ENCODE measurements at places on chromosomes 3 and 15.

GRCh38 chr3:9625656-9626055 lies 23.6 kb upstream of the MTMR14 start:
- no peak for DNase-seq

- no peak for DNase-seq
Measured at GRCh38 chr3:127224118-127224517, 31.2 kb downstream of the PRR23E start.

GRCh38 chr15:67146875-67147381 lies 81.5 kb downstream of the SMAD3 start:
- no peak for DNase-seq

GRCh38 chr3:133593243-133593642 lies 19.8 kb downstream of the CDV3 start:
- no peak for DNase-seq

- no peak for DNase-seq
Measured at GRCh38 chr3:184491867-184492615, 69.5 kb upstream of the EPHB3 start.

GRCh38 chr15:74505837-74506514 lies 35.0 kb upstream of the ARID3B start:
- DNase-seq, result no peak

GRCh38 chr3:197031315-197032285 lies 2.0 kb upstream of the MELTF start:
- DNase-seq, result no peak

- no peak for DNase-seq
Measured at GRCh38 chr15:65986416-65986815, 117.1 kb downstream of the RAB11A start.

- no peak for DNase-seq
Measured at GRCh38 chr3:135987661-135988060, 22.1 kb downstream of the PPP2R3A start.

DNA sequence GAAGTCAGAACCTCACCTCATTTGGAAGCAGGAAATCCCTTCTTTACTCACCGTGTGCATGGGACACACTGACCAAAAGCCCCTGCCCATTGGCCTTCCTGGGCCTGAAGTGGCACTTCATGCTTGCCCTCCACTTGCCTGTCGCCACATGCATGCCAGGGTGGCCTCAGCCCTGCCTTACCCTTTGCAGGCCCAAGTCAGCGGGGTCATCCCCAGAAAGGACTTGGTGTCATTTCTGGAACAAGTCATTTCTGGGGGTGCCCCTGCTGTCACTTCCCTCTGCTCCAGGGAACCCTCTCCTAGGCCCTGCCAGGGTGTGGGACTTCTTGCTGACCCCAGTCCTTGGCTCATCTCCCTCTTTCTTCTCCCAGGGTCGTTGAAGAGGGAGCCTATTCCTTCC lies 59.9 kb upstream of the CGNL1 start:
- DNase-seq, result no peak

DNA sequence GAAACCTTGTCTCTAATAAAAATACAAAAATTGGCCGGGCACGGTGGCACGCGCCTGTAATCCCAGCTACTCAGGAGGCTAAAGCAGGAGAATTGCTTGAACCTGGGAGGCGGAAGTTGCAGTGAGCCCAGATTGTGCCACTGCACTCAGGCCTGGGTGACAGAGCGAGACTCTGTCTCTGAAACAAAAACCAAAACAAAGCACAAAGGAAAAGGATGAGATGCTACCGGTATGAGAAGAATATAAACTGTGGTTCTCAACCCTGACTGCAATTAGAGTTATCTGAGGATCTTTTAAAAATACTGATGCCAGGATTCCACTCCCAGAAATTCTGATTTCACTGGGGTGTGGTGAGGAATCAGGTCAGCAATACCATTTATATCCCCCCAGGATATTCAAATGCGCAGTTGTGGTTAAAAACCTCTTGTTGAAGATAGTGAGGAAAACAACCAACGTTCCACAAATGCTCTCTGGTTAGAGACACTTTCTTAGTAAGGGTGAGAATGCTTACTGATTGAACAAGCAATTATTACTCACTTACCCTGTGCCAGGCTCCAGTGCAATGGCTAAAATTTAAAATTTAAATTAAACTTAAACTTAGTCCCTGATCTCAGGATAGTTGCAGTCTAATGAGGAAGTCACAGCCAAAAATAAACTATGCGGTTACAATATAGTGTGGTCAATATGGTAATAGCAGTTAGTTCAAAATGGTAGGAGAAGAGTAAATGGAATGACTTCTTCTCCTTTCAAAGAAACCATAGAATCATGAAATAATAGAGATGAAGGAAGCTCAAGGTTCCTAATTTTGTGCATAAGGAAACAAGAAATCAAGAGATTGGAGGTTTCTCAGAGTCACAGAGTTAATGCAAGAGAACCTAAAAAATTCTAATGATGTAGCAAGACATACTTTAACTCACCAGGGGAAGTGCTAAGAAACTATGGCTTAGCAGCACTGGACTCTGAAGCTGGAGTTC lies 109.5 kb downstream of the SSR3 start:
- DNase-seq, result no peak

DNA sequence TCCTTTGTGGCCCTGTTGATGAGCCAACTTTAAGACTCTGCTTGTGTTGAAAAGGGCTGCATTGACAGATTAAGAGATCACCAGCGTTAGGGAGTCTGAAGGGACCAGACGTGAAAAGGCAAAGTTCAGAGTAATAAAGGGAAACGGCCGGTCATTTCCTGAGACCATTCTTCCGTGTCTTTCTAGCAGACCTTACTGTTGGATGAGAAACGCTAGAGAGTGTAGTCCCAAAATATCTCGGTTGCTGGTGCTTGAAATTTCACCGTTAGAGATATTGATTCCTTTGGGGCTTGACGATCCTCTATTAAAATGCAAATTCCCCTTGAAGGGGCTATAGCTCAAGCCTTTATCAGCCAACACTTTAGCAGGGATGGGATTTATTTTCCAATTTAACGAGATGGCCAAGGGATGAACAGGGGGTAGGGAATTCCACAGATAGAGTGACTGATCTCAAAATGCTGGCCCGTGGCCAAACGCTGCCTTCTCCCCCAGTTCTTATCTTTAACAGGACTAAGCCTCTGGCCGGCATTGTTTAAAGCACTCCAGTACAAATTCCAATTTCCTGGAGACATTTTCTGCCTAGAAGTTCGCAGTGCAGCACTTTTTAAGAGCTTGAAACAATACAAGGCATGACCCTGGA lies 250.4 kb downstream of the TJP1 start:
- DNase-seq, result no peak

GRCh38 chr3:194404365-194405140 lies 5.5 kb upstream of the GP5 start:
- no peak for DNase-seq

DNA sequence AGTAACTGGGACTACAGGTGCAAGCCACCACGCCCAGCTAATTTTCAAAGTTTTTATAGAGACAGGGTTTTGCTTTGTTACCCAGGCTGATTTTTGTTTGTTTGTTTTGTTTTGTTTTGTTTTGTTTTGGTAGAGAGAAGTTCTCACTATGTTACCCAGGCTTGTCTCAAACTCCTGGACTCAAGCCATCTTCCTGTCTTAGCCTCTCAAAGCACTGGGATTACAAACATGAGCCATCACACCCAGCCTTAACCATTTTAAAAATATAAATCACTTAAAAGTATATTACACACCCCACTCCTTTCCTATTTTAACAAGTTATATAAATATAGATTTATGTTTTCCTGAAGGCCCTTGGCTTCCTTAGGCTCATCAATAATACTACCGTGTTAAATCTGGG lies 6.5 kb upstream of the DYNC1LI1 start:
- no peak for DNase-seq

DNA sequence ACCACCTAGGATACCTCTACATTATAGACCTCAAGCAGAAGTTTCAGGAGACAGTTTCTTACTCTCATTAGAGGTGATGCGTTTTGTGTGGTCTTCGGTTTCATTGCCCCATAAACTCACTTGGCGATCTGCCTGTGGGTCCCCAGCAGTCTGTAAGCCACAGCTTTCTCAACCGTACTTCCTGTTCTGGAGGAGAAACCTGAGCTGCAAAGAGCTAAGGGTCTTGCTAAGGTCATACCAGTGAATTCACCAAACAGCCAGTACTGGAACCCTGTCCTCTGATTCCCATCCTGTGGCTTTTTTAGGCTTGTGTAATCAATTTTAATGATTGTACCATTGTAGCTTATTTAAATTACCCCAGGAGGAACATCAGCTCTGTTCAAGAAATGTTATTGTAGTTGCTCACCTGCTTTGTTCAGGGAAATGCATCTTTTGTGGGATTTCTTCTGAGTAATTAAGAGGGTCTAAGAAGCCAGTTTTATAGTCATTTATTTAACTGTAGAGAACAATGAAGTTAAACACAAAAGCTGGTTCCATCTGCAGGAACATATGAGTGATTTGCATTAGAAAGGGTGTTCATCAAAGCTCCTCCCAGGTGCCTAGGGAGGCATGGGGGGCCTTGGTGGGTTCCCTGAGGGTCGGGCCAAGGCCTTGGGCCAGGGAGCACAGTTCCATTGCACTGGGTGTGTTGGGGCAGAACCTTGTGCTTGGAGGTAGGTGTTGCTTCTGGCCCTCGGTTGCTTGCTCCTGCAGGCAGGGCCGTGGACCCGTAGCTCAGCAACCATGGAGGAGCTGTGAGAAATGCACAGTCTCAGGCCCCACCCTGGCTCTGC lies 69.6 kb downstream of the APBA2 start:
- no peak for DNase-seq

DNA sequence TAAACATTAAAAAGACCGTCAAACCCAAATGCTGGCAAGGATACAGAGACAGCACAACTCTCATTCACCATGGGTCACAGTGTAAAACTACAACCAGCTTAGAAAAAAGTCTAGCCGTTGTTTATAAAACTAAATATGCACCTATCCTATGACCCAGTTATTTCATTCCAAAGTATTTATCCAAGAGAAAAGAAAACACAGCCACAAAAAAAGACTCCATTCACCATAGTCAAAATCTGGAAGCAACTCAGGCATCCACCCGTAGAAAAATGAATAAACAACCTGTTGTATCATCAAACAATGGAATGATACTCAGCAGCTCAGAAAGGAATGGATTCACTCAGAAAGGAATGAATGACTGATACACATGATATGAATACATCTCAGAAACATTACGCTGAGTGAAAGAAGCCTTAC lies 28.6 kb downstream of the PLD1 start:
- no peak for DNase-seq

- DNase-seq, result no peak
Measured at GRCh38 chr3:111519178-111519855, 22.7 kb upstream of the CD96 start.

GRCh38 chr3:65665915-65666314 lies 372.8 kb downstream of the MAGI1 start:
- DNase-seq, result no peak

GRCh38 chr3:169759256-169759655 lies 5.6 kb downstream of the TERC start:
- DNase-seq, result no peak

GRCh38 chr3:63193647-63194046 lies 84.5 kb upstream of the SYNPR start:
- DNase-seq, result no peak

DNA sequence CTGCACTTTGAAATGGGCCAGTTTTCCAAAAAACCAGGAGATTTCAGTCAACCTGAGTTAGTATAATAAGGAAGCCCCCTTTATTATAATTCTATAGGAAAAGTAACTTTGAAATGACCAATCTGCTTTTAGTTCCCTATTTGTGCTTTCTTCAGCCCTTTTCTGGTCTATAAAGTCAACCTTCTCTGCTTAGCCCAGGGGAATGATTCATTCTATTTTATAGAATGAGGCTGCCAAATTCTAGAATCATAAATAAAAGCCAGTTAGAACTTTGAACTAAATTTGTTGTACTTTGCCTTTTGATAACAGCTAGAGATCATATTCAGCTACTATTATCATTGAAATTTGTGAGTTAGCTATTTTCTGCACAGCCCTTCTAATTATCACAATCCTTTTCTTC lies 24.7 kb downstream of the CIP2A start:
- DNase-seq, result no peak

GRCh38 chr15:34879107-34879506 lies 83.8 kb upstream of the ACTC1 start:
- no peak for DNase-seq

DNA sequence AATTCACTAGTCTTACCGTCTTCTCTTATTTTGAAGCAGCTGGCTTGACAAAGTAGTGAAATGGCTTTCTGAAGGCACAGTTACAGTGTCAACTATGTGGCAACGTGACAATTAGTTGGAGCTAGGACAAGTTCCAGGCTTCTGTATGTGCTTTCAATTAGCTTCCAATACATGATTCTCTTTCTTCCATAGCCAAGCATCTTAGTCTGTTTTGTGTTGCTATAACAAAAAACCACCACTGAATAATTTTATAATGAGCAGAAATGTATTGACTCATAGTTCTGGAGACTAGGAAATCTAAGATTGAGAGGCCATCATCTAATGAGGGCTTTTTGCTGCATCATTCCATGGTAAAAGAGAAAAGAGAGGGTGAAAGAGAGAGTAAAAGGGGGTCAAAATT lies 365.1 kb upstream of the PLSCR5 start:
- no peak for DNase-seq

DNA sequence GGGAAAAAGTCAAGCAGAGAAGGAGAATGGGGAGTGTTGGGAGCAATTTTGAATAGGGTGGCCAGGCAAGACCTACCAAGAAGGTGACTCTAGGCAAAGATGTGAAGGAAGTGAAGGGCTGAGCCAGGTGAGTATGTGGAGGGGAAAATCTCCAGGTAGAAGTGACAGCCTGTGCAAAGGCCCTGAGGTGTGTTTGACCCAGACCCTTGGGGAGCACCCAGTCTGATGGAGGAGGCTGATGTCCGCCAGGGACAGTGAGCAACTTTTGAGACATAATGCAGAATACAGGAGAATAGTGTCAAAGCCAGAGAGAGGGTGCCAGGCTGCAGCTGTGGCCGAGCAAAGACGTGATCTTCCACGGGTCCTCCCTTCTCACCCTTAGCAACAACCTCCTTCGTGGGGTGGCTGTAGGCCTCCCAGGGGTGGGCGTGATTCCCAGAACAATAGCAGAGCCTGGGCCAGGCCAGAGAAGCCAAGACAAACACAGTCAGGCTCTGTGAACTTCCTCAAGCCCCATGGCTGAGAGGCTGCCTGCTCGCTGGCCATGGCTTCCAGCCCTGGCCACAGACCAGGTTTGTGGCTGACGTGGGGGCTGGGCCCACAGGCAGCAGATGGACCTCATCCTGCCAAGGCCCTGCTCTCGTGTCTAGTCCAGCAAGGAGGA lies 58.1 kb downstream of the SLC6A6 start:
- DNase-seq, result no peak

GRCh38 chr3:78995087-78995486 lies 772.7 kb downstream of the ROBO1 start:
- DNase-seq, result no peak

DNA sequence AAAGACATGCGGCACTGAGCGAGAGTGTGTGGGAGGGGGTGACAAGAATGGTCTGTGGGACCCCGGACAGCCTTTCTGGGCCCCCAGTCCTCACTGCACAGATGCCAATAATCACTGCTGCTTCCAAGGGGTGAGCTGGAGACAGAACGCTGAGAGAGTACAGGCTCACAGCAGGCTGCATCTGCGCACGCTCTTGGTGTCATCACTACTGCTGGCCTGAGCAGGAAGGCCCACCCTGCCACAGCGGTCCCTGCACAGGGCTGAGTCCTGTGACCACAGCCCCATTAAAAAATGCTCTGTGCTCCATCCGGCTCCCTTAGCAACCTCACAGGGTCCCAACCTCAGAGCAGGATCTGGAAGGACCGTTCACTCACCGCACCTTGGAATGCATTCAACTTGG lies 205.5 kb upstream of the NSMCE3 start:
- no peak for DNase-seq

- DNase-seq, result no peak
Measured at GRCh38 chr3:53890726-53891475, 758 bp downstream of the SELENOK start.

- DNase-seq, result no peak
Measured at GRCh38 chr3:177426106-177426877, 229.0 kb upstream of the TBL1XR1 start.

- no peak for DNase-seq
Measured at GRCh38 chr3:80099559-80100066, 331.8 kb upstream of the ROBO1 start.
